ENCODE measurements at places on chromosomes 5 and 9.

- no peak for DNase-seq
Observed at GRCh38 chr9:123525424-123525823, 169.4 kb downstream of the CRB2 start.

DNA sequence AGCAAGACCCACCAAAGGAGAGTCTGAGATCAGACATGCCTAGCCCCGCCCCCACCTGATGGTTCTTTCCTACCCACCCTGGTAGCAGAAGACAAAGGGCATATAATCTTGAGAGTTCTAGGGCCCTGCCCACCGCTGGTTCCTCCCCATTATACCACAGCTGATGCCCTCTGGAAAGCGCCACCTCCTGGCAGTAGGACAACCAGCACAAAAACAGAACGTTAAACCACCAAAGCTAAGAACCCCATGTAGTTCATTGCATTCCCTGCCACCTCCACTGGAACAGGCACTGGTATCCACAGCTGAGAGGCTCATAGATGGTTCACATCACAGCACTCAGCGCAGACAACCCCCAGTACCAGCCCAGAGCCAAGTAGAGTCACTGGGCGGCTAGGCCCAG, 81.2 kb upstream of the TRPC7 start:
- DNase-seq, result no peak

GRCh38 chr5:91076138-91076537, 307.0 kb downstream of the ARRDC3 start:
- DNase-seq, result no peak

- DNase-seq, result no peak
Observed at GRCh38 chr5:167643631-167644280, 647.7 kb upstream of the WWC1 start.

DNA sequence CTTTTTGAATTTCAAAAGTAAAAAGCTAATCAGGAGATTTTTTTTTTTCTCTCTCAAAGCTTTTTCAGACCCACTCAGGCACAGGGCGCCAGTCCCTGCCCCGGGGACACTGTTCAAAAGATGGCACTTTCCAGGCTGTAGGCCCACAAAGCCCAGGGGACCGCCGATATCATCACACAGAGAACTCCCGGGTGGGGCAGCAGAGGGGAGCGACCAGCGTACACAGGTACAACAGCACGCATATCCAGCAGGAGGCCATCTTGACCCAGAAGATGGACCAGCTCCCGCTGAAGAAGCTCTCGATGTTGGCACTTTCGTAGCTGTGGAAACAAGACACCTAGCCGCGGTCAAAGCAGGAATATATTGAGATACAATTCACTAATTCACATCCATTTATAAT, 108.3 kb downstream of the THBS4 start:
- DNase-seq, result no peak

DNA sequence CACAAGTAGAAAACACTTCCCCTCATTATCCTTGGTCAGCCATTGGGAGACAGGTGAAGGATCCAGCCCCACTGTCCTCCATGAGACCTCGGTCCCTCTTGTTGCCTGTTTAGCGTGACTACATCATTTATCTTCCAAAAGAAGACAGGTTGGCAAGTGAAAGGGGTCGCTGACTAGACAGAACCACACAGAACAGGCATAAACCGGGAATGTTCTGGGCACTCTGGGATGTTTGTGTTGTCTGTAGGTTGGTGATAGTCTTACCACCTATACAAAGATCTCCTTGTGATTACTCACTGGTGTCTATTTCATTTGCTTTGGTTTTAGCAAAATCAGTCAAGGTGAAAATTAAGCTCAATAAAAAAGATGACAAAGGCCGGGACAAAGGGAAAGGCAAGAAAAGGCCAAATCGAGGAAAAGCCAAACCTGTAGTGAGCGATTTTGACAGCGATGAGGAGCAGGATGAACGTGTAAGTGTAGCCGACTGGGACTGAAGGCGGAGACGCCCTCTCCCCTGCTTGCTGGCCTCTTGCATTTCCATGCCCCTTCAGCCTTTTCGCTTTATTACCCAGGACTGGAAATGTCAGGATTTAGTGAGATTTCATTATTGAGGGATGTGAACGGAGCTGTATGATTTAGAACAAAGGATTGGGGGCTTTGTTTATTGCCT, 175.9 kb downstream of the SMARCA2 start:
- DNase-seq, result no peak

DNA sequence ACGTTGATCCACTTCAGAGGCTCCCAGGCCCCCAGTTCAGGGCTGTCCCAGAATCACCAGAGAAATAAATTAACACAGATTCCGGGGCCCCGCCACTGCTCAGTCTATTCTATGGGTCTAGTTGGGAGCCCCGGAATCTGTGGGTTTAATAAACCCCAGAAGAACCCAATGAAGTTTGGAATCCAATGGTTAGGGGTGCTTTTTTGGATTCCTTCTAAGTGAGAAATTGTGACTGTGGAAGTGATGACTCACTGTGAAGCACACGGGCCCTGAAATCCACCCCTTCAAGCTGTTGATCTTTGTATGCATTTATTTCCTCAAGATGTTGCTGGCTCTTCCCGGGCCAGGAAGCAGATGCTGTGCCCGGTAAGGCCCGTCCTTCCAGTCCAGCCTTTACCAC, 57.3 kb upstream of the SLC28A3 start:
- no peak for DNase-seq

GRCh38 chr5:176908675-176909368, 9.7 kb upstream of the HK3 start:
- no peak for DNase-seq

DNA sequence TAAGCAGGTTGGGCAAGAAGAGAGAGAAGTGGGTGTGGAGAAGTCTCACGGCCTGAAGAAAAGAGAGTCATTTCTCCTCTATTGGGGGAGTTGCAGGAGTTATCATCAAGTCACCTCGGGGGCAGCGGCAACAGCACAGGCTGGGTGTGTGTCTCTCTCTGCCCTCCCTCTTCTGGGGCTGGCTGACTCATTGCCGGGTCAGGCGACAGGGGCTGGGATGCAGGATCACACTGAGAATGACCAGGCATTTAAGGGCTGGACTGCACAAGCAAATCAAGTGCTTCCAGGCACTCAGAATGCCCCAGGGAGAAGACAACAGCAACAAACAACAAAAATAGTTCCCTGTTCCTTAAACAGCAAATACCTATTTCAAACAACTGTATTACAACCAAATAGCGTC, 6.3 kb upstream of the EQTN start:
- DNase-seq, result no peak

GRCh38 chr9:2459756-2460155, 161.8 kb upstream of the VLDLR start:
- DNase-seq, result no peak

DNA sequence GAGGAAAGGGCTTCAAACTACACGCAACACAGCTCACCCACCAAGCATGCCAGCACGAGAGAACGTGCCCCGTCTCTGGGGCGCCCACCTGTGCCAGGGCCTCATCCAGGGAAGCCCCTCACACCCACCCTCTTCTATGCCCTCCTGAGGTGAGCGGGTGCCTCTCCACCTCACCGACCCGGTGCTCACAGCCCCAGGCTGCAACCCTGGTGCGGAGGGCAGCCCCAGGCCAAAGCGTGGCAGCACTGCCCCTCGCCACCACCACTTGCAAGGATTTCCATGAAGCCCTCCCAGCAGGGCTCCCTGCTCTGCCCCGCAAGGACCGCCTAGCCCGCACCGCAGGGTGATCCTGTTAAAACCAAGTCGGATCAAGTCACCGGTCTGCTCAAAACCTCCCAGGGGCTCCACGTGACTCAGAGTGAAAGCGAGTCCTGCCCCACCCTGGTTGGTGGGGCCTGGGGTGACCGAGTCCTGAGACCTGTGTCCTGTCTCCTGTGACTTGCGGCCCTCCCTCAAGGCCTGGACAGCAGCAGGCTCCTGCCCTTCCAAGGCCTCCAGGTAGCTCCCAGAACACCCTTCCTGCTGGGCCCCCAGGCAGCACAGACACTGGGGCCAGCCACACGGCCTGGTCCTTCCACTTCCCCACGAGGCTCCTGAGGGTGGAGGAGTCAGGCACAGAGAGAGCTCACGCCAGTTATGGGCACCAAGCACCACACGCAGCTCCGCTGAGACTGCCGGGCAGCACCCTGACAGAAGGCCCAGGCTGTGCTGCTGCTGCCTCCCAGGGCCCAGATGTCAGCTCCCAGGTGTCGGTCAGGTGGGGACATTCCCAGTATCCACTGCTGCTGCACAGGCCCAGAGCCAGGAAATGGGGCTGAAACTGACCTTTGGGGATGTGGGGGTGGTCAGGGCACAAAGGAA, 12.7 kb downstream of the BRD3 start:
- DNase-seq, result no peak

GRCh38 chr5:164073081-164073480, 567.7 kb downstream of the MAT2B start:
- no peak for DNase-seq

DNA sequence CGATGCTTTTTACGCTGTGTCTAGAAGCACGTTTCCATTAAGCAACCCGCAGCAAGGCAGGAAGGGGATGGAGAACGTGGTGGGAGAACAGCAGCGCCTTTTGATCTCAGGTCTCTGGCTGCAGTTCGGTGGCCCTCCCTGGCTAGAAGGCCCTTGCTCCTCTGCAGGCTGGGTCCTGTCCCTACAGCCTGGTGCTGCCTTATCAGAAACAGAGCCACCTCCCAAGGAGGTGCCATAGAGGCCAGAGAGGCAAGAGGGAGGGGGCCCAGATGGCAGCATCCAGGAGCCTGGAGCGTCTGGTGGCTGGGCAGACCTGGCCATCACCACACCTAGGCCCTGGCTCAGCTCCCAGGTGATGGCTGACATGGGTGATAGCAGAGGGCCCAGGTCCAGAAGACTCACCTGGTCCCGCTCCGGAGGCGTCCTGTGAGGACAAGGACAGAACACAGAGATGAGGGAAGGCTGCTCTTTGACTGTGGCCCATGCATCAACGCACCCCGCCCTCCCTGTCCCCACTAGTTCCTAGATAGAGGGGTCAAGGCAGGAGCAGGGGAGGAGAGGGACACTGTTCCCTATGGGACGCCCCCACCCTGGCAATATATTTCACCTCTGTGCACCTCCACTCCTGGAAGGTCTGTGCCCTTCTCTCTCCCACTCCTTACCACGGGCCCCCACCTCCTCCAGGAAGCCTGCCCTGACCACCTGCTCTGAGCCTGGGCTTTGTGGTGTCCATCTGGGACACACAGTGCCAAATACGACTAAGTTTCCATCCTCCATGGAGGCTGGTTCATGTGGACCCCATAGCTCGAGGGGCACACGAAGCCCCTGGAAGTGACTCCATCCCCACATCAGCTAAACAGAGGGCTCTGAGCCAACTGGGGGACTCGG, 41.6 kb upstream of the SARDH start:
- no peak for DNase-seq

DNA sequence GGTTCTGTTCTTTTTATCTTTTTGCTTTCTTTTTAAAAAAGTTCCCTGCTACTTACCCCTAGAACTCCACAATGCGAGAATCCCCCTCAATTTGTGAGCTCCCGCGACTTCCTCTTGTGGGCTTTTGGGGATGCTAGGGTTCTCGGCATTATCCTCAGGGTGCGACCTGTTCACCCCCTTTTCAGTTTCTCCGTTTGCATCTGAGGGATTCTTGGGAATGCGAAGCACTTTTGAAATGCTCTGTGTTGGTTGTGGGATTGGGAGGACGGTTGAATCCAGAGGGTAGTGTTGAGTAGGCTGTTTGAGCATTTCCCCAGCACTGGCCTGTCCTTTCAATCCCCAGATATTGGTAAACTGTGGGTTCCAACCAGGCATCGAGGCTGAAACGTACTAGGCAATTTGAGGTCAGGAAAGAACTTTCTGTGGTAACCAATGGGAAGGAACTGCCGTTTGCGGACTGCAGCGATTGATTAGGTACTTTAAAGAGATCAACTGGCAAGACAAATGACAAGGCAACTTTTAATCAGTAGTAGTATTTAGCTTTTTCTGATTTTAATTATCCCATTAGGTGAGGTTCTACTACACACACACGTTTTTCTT, 415 bp downstream of the XRCC4 start:
- DNase-seq, result no peak

DNA sequence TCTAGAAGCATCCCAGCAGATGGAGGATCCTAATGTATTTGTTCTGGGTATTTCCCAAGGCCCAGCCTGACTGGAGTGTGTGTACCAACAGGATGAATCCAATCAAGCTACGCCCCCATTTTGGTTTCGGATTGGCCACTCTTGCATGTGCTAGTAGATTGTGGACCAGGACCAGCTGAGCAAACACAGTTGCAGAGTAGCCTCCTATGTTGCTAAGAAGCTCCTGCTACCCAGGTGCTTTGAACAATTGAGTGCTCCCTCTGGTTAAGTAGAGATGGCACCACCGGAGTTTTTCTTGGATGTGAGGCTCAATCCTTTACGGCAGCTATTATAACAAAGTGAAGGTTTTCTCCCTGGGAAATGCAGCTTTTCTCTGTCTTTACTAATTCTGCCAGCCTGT, 204.5 kb downstream of the NTRK2 start:
- DNase-seq, result no peak

- DNase-seq, result no peak
Observed at GRCh38 chr5:1333986-1334385, 10.9 kb downstream of the CLPTM1L start.

DNA sequence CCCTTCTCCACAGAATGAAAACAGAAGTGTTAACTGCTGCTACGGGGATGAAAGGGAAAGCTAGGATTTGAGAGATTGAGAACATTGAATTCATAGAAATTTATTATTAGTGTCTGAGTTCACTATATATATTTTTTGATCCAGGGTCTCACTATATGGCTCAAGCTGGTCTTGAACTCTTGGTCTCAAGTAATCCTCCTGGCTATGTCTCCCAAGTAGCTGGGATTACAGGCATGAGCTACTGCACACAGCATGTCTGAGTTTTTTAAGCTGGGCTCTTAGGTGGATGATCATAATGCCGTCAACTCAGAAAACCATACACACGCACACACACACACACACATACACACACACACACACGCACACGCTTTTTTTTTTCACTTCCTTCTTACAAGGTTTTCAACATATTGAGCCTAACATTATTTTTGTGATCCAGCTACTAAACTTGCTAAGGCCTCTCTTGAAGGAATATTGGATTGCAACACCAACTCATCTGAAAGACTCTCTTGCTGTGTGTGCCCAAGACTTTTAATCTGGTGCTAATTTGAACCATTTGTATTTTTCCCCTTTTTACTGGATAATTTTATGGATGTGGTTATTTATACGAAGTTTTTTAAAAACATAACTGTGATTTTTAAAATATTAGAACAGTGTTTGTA, 1045.4 kb downstream of the DTWD2 start:
- DNase-seq, result no peak
